ENCODE measurements at places on chromosomes 5 and 9. TPM values are rescaled to one million over a fixed set of nuclear protein-coding genes. Genes with fewer than 3 reads are reported as not detected.

The KIF12 gene
- total RNA-seq: not detected

The TAF1L gene
- 0.06 TPM for total RNA-seq

The DMGDH gene
- 1.6 TPM for total RNA-seq

The VPS13A gene
- 46.1 TPM for total RNA-seq

The TNIP1 gene
- 105 TPM for total RNA-seq

The PIP5K1B gene
- 8.8 TPM for total RNA-seq

The RNF224 gene
- total RNA-seq: not detected

The ZDHHC21 gene
- 17.7 TPM for total RNA-seq

The IL7R gene
- total RNA-seq: 6.8 TPM

The SMIM32 gene
- total RNA-seq: 0.49 TPM

The SLCO6A1 gene
- not detected for total RNA-seq

The GFI1B gene
- total RNA-seq: not detected

The SNCAIP gene
- total RNA-seq: 9.7 TPM

The SLC6A19 gene
- 0.12 TPM for total RNA-seq

The CER1 gene
- total RNA-seq: not detected

The ZNF366 gene
- 5.8 TPM for total RNA-seq

The TTF1 gene
- 14.3 TPM for total RNA-seq

The TAF11L5 gene
- not detected for total RNA-seq

All from aorta (tissue), 5 donors.